ENCODE measurements at places on chromosomes 2 and 18.
A peak's percentile ranks its signal among the peaks of the same experiment; 100 is the strongest.

DNA sequence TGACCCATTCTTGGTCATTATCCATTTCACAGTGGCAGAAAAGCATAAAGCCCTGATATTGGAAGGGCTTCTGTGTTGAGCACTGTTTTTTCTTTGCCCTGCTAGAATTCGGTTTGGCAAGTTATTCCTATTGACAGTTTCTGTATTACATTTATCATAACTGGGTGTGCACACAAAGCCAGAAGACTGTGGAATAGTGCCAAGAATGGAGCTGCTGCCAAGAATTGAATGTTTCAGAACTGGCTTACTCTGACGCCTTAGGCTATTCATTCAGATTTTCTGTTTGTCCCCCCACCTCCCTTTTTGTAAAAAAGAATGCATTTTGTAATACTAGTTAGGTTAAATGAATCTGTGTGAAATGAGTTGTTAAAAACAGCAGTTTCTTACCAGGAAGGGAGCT lies 12.7 kb downstream of the KDM3A start:
- DNase-seq, result peak; percentile 86

GRCh38 chr2:217988014-217988839 lies 14.6 kb downstream of the TNS1 start:
- peak; percentile 77 for DNase-seq

- no peak for DNase-seq
These were observed 76.6 kb downstream of the TLK1 start for GRCh38 chr2:171084128-171084527.

- DNase-seq, result no peak
These were observed 20.8 kb downstream of the KCNF1 start for GRCh38 chr2:10932345-10933151.

- DNase-seq, result no peak
These were observed 207.5 kb upstream of the FOSL2 start for GRCh38 chr2:28185153-28185552.

DNA sequence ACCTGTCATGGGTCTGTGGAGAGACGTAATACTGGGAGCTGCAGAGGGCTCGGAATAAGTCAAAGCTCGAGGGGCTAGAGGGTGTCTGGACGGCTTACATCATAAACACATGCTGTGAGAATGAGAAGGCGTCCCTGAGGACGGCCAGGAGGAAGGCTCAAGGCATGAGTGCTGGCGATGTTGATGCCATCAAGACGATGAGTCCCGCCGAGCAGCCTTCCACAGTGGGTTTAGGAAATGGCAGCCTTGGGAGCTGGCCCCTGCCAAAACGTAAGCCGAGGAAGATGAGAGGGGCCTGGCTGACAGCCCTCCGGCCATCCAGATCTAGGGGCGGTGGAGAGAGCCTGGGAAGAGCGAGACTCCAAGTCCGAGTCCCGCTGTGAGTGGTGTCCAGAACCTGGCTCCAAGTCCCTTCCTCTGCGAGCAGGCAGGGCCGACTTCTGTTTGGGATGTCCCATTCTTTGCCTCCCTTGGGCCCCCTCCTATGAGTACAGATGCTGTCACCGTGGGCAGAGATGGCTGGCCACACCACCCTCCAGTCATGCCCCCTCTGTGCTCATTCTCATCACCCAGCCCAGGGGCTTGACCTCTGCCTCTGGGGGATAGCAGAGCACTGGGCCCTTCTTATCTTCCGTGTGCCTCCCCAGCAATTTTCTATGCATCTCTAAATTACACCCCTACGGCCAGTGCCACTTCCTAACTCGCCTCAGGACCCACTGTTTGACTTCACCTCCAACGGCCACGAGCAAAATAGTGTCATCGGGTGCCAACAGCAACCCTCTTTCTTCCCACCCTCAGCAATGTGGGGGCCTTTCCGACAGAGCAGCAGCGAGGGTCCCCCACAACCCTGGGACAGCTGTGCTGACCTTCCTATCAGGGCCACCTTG lies 175.7 kb downstream of the FAM210A start:
- DNase-seq, result no peak

DNA sequence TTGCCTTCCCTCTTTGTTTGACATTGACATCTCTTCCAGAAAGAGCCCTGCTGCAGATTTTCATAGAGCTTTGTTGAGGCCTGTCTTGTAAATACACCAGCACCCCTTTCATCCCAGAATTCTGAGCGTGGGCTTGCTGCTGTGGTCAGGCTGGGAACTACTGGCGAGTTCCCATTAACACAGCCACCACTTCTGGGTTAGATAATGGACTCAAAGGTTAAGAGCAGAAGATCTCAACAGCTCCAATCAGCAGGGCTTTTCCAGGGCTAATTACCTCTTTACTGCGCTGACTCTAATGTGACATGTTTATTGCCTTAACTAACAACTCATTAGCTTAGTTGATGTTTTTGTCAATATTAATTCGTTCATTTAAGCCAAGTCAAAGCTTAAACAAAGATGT lies 235.9 kb upstream of the BOD1L2 start:
- DNase-seq, result no peak

GRCh38 chr2:76625101-76625500 lies 897.1 kb downstream of the LRRTM4 start:
- DNase-seq, result no peak

GRCh38 chr2:200772620-200773019 lies 39.1 kb upstream of the BZW1 start:
- DNase-seq, result no peak

DNA sequence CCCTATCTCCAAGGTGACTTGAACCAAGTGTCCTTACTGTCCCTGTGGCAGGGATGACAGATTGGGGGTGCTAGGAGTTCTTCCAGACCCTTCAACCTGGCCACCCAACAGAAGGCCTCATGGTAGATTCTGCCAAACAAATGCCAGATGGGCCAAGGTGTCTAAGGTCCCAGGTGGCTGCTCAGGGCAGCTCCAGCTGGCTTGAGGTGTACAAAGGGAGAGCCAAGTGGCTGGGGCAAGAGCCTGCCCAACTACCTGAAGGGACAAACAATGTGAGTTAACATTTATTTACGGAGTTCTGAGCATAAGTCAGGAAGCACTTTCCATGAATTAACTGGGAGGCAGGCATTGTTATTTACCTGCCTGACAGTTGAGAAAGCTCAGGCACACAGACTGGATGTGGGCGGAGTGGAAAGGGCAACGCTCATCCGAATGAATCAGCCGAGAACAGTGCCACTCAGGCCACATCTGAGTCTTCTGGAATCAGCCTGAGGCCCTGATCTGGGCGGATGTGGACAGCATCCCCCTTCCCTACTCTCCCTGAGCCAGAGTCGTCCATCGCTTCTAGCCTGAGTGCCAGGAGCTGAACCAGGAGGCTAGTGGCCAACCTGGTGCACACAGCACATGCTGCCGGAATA lies 4.4 kb upstream of the KCNIP3 start:
- no peak for DNase-seq

DNA sequence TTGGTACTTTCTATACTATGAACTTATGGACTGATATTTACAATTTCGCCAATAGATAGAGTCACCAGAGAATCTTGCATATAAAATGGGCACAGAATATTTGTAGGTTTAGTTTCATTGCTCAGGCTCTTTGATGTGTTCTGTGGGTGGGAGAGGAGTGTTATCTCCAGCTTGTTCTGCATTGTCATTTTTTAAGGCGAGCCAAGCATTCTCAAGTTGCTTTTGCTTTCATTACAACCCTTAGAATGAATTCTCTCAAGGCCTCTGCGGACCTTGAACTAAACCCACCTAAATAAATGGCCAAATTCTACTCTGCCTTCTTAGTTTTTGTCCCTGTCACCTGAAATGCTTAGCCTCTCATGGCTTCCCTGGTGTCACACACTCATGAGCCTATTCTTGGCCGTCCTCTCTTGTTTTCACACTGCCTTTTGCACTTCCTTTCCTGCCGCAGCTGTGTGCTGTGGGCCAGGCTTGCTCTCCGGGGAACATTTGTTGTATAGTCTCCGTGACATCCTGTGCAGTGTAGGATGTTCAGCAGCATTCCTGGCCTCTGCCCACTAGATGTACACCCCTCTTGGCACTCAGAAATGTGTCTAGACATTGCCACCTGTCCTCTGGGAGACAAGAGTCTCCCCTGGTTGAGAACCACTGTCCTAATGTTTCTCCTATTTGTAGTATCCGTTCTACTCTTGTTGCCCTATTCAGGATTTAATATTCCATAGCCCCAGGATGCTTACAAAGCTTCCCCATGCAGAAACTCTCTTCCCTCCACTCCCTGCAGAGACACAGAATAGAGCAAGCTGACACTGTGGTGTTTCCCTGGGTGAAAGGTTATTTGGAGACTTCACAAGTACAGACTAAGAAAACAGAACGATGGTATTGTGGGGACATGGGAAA lies 255.6 kb downstream of the PTPRM start:
- no peak for DNase-seq

DNA sequence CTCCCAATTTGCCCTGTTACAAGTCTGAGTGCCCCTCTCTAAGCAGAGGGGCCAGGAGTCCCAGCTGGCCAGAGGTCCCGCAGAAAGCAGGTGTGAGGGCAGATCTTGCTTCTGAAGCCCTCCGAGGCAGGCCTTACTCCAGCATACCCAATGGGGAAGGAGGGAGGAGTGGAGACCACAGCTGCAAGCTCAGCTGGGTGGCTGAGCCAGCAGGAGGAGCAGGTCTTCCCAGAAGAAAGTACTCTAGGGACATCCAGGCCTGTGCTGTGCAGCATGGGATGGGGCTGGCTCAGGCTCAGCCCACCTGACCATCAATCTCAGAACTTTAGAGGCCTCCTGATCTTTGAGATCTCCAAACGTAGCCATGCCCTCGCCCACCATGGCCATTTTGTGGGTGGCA lies 31.3 kb downstream of the PLB1 start:
- DNase-seq, result no peak

GRCh38 chr2:199261239-199261638 lies 196.5 kb downstream of the SATB2 start:
- no peak for DNase-seq

- no peak for DNase-seq
These were observed 165.3 kb downstream of the ARL4C start for GRCh38 chr2:234331566-234331965.

- no peak for DNase-seq
These were observed 219.9 kb downstream of the ZNF407 start for GRCh38 chr18:74817576-74817975.

DNA sequence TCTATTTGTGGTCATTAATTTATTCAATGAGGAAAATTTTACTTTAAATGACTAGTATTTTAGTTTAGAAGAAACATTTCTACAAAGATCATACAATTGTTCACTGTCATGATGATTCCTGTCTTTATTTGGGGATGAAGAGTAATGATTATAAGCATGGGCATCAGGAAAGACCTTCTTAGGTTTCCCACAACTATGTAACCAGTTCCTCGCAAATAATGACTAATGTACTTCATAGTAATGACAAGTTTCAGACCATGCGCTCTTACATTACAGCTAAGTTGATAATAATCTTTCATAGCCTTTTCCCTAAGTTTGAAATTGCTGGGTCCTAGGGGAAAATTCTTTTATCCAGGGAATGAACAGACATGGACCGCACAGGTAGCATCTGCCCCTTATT lies 90.5 kb downstream of the MYO5B start:
- DNase-seq, result no peak

GRCh38 chr2:122748552-122749011 lies 993.1 kb downstream of the TSN start:
- no peak for DNase-seq

GRCh38 chr2:8378016-8378810 lies 303.6 kb upstream of the ID2 start:
- DNase-seq, result no peak

DNA sequence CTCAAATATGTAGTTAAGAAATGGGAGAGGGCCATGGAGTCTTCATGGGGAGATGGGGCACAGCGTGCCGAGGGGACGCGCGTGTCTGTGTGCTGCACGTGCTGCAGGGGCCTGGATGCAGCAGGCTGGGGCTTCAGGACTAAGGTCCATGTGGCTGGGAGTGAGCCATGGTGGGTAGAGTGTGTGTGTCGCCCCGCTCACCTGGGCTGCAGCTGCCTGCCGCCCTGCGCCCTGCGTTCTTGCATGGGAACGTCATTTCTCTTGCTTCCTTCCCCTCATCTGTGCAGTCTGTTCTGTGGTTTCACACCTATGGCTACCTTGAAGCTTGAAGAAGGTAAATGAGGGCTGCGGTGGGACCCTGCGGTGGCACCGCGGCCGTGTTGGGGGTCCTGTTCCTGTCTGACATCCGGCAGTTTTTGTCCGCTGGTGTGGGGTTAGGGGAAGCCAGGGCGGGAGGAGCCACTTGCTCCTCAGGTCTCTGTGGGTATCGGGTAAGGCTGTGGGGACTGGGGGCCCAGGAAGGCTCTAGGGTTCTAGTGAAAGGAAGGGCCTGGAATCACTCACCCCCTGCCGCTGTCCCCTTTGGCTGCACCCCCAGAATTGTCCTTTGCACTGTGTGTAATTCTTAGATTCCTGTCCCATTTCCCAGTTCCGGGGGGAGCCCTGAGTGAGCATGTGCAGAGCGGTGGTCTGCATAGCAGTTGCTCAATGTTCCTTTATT lies 54.1 kb upstream of the HS6ST1 start:
- DNase-seq, result no peak

DNA sequence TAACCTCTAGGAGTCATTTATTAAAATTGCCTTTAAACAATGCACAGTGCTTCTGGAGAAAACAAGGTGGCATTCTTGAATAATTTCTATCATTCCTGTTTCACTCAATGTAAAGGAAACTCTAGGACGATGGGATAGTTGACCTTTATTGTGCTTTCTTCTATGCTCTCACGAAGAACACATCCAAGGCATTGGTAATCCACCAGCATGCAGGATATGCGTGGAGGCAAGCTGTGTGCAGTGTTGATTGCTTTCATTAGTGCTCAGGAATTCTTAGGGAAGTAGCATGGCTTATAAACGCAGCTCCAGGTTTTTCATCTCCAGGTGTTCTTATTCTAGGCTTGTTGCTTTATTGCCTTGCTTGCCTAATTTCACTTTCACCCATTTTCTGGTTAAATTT lies 58.4 kb upstream of the CAVIN2 start:
- no peak for DNase-seq

DNA sequence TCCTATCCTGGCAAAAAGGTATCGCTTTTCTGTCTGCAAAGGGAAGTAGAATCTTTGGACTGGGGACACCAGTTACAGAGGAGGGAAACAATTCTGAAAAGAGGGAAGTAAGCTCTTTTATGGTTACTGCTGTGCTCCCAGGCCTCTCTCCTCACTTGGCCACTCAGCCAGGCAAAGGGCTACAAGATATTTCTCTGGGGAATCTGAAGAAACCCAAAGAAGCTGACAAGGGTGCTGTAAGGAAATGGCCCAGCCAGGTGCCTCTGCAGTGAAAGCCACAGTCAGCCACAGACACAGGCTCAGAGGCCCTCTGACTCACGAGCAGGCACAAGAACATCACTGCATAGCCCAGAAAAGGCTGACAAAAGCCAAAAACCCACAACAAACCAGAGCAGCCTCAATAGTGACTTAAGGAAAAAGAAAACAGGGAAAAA lies 5.8 kb downstream of the HDLBP start:
- DNase-seq, result no peak

GRCh38 chr2:137535897-137536296 lies 428.4 kb upstream of the HNMT start:
- no peak for DNase-seq

Data from hematopoietic multipotent progenitor cell treated with erythropoietin and hydrocortisone succinate and interleukin-3 and kit ligand, for 17 days (in vitro differentiated cells).